Foreskin keratinocyte (primary cell): ENCODE measurements at places on chromosomes 3 and 15. TPM values are rescaled to one million over a fixed set of nuclear protein-coding genes. Genes with fewer than 3 reads are reported as not detected.

The ALDH1A3 gene
- 134 and 232 TPM in 2 replicates for total RNA-seq

The CEMIP gene
- 0.71 and 1.2 TPM in 2 replicates for total RNA-seq

The CCDC39 gene
- not detected in 2 replicates for total RNA-seq

The LRRN1 gene
- total RNA-seq, result 0.04 TPM in 1 of 2 replicates, not detected in the other

The KIF23 gene
- 66.4 and 88.7 TPM in 2 replicates for total RNA-seq

The ITPKA gene
- 0.44 and 0.71 TPM in 2 replicates for total RNA-seq

The MUC13 gene
- total RNA-seq, result not detected in 2 replicates

The BCL2A1 gene
- not detected in 2 replicates for total RNA-seq

The PLSCR1 gene
- 147 and 160 TPM in 2 replicates for total RNA-seq

The LDHAL6B gene
- not detected in 2 replicates for total RNA-seq

The FRG2C gene
- total RNA-seq, result not detected in 2 replicates

The FAM3D gene
- not detected in 2 replicates for total RNA-seq

The SV2B gene
- total RNA-seq, result not detected in 2 replicates

The DUOXA2 gene
- not detected in 2 replicates for total RNA-seq

The ACKR4 gene
- 0.21 and 0.31 TPM in 2 replicates for total RNA-seq

The FAM174B gene
- 0.46 and 0.71 TPM in 2 replicates for total RNA-seq

The ATP13A4 gene
- total RNA-seq, result not detected in 2 replicates

The TF gene
- 0.04 TPM in 1 of 2 replicates, not detected in the other for total RNA-seq

The NUTM1 gene
- not detected in 2 replicates for total RNA-seq

The ISG20 gene
- 8.3 and 15.2 TPM in 2 replicates for total RNA-seq

The RTP4 gene
- total RNA-seq, result 0.07 and 0.14 TPM in 2 replicates

The DAZL gene
- not detected in 2 replicates for total RNA-seq

The IL5RA gene
- total RNA-seq, result not detected in 2 replicates

The ABHD10 gene
- 23.6 and 26.2 TPM in 2 replicates for total RNA-seq

The ACVR2B gene
- total RNA-seq, result 2.3 and 2.5 TPM in 2 replicates

The ANKRD28 gene
- total RNA-seq, result 31.7 and 32.4 TPM in 2 replicates

The C3orf18 gene
- 5.0 and 5.4 TPM in 2 replicates for total RNA-seq

The ARGFX gene
- total RNA-seq, result not detected in 2 replicates

The IP6K1 gene
- total RNA-seq, result 27.7 and 28.0 TPM in 2 replicates

The ACY1 gene
- total RNA-seq, result 62.3 and 69.9 TPM in 2 replicates

The PLEKHO2 gene
- total RNA-seq, result 16.6 and 21.9 TPM in 2 replicates

The HDC gene
- not detected in 2 replicates for total RNA-seq

The PARL gene
- 49.8 and 54.1 TPM in 2 replicates for total RNA-seq

The RASGRF1 gene
- 0.24 and 0.53 TPM in 2 replicates for total RNA-seq

The EFHB gene
- 0.24 TPM in 1 of 2 replicates, not detected in the other for total RNA-seq

The ADCY5 gene
- total RNA-seq, result 0.14 TPM in 1 of 2 replicates, not detected in the other

The FRMD4B gene
- total RNA-seq, result 61.3 and 66.8 TPM in 2 replicates

The ZNF774 gene
- total RNA-seq, result 1.9 and 2.2 TPM in 2 replicates

The BTD gene
- total RNA-seq, result 5.0 and 10.9 TPM in 2 replicates

The BOC gene
- 10.5 and 13.4 TPM in 2 replicates for total RNA-seq

The CCR3 gene
- not detected in 2 replicates for total RNA-seq

The GNB5 gene
- 34.4 and 37.5 TPM in 2 replicates for total RNA-seq

The ITIH1 gene
- not detected in 2 replicates for total RNA-seq

The SNURF gene
- total RNA-seq, result 4.3 and 5.5 TPM in 2 replicates

The STAC gene
- 1.3 and 1.7 TPM in 2 replicates for total RNA-seq
